ENCODE measurements at places on chromosomes 2 and 18. TPM values are rescaled to one million over a fixed set of nuclear protein-coding genes. Genes with fewer than 3 reads are reported as not detected.

DNA sequence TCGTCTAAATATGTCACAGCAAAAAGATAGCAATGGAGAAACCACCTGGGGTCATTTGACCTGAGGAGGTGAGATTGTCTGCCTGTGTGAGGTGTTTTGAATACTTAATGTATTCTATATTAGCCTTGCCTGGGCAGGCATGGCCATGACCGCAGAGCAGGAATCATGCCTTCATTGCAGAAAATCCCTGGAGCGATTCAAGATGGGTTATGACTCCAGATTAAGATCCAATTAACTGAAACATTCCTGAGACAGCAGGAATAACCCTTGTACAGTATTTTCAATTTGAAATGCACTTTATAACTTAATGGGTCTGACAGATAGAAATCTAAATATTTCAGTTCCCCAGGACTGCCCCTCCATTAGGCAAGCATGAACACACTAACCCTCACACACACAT, 227.3 kb upstream of the RAB6C start:
- H3K4me3 ChIP-seq: no peak overlapping the region
- H3K27me3 ChIP-seq: peaks cover 46% of the 10 kb centered on the region
- no peak overlapping the region for H3K27ac ChIP-seq
- H3K4me1 ChIP-seq: no peaks in the 10 kb centered on the region
- H3K36me3 ChIP-seq: no peaks in the 10 kb centered on the region

- H3K4me3 ChIP-seq: no peak overlapping the region
- no peaks in the 10 kb centered on the region for H3K36me3 ChIP-seq
- H3K27ac ChIP-seq: no peak overlapping the region
- H3K4me1 ChIP-seq: no peaks in the 10 kb centered on the region
- DNase-seq: no peak
- H3K27me3 ChIP-seq: no peaks in the 10 kb centered on the region
Measured at GRCh38 chr2:78175645-78176044, 653.5 kb upstream of the LRRTM4 start.

- no peak overlapping the region for H3K4me3 ChIP-seq
Measured at GRCh38 chr2:149825473-149825872, 237.9 kb upstream of the MMADHC start.

DNA sequence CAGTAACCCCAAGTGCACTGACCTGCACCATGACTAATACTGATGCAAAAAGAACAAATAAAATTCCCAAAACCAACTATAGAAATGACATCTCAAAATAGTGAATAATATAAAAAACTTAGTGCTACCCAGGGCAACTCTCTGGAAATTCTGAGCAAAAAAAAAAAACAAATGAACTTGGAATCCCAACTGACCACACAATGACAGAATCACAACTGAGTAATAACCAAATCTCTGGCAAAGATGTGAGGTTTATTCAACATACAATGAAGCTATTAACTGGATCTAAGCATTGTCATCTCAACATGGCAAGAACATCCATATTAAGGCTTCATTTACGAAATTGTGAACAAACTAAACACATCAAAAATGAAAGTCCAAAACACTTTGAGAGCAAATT, 22.7 kb downstream of the EXOC6B start:
- H3K27ac ChIP-seq: no peak overlapping the region
- H3K4me3 ChIP-seq: no peak overlapping the region
- no peaks in the 10 kb centered on the region for H3K36me3 ChIP-seq

- H3K27me3 ChIP-seq: no peaks in the 10 kb centered on the region
- H3K36me3 ChIP-seq: no peaks in the 10 kb centered on the region
- no peak for DNase-seq
- peaks cover 28% of the 10 kb centered on the region for H3K4me1 ChIP-seq
Measured at GRCh38 chr2:100889286-100889685, 69.3 kb downstream of the NPAS2 start.

- no peak overlapping the region for H3K4me3 ChIP-seq
- no peak for DNase-seq
- no peaks in the 10 kb centered on the region for H3K27me3 ChIP-seq
- H3K36me3 ChIP-seq: no peaks in the 10 kb centered on the region
Measured at GRCh38 chr2:157857881-157858280, 18.2 kb downstream of the ACVR1 start.

- H3K27me3 ChIP-seq: no peaks in the 10 kb centered on the region
- peaks cover 18% of the 10 kb centered on the region for H3K4me1 ChIP-seq
- peak overlapping the region; percentile 59 for H3K4me3 ChIP-seq
- H3K27ac ChIP-seq: peak overlapping the region; percentile 62
Measured at GRCh38 chr18:46917803-46918600, 600 bp downstream of the KATNAL2 start.

GRCh38 chr2:213834746-213835145, 550.5 kb downstream of the SPAG16 start:
- no peak overlapping the region for H3K27ac ChIP-seq
- H3K27me3 ChIP-seq: no peaks in the 10 kb centered on the region
- H3K4me3 ChIP-seq: no peak overlapping the region
- no peak for DNase-seq

The SULT1C4 gene
- total RNA-seq: not detected

The RND3 gene
- total RNA-seq: 15.0 TPM

The CPO gene
- total RNA-seq: 0.32 TPM

The DUSP11 gene
- 22.9 TPM for total RNA-seq

The TTL gene
- total RNA-seq: 58.7 TPM

The ADCY3 gene
- 71.1 TPM for total RNA-seq

The GALR1 gene
- total RNA-seq: not detected

The FHOD3 gene
- total RNA-seq: 4.0 TPM
